Stimulated activated CD8-positive, alpha-beta memory T cell treated with anti-CD3 and anti-CD28 coated beads, Interleukin-4, amount 100 ng/mL, for 24 hours (primary cell): ENCODE measurements at places on chromosomes 3 and 15.

- DNase-seq, result peak; percentile 67
Measured at GRCh38 chr3:4821975-4822374, 157.3 kb upstream of the BHLHE40 start.

DNA sequence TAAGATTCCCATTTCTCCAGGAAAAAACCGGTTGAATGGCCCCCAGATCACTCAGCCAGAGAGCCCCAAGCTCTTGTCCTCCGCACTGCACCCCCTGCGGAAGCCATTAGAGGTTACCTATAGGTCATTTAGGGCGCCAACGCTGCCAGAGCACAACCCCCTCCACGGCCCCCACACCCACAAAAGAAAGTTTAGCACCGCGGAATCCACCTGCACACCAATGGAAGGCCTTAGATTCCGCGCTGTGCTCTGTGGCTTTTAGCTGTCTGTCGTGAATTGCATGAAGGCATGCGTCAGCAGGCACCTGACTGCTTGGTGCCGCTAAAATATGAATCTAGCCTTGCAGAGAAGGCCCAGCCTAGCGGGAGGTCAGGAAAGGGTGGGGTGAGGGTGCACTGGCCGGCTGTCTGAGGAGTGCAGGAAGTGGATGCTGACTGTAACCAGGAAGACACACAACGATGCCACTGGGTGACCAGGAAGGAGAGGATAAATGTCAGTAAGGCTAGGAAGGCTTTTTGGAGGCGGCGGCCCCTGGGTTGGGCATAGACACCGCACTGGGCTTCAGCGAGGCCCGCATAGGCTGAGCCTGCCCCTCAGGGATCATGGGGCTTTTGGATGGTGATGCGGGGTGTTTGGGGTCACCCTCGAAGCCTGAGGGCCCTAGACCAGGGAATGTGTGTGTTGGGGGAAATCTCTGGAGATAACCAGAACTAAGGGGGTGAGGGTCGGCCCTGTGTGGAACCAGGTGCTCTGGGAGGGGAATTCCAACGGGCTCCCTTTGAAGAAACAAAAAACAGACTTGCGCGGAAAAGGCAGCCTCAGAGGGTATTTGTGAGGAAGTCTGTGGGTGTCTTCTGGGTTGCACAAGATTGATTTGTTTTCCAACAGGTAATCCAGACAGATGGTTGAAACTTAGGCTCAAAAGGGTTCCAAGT is 976 bp upstream of the NUP210 start:
- DNase-seq, result peak; percentile 49

DNA sequence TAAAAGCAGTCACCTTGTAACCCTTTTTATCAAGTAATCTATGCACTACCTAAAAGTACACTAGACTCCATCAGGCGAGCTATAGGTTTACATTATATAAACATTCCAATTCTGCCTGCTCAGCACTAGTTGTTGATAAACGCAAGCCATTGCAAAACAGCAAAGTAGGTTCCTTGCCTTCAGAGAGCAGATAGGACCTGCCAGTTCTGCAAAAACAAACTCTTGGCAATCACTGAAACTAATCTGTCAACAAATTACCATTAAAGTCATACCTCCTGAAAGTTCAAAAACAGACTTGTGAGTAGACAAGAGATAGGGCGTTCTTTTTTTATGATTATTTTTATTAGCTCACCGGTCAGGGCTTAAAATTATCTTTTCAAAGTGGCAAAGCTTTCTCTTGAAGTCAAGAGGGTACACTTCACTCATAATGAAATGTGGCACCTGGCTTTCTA is 392.5 kb downstream of the FOXP1 start:
- DNase-seq, result no peak

DNA sequence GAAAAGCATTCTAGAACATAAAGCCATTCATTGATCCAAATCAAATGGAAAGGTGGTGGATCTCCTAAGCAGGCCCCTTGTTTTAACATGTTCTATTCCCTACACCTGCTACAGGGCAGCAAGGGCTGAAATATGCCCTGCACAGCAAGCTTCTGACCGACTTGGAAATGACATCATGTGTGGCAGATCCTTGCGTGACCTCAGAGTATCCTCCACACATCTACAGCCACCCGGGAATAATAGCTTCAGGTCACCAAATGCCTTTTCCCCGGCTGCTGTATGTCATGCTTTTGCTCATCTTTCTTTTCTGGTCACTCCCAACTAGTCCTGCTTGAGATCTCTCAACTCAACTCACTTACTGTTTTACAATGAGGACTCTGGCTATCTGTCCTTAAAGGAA is 158.2 kb downstream of the ZNF385D start:
- no peak for DNase-seq

GRCh38 chr15:93129702-93130488 is 40.9 kb upstream of the RGMA start:
- DNase-seq, result no peak

DNA sequence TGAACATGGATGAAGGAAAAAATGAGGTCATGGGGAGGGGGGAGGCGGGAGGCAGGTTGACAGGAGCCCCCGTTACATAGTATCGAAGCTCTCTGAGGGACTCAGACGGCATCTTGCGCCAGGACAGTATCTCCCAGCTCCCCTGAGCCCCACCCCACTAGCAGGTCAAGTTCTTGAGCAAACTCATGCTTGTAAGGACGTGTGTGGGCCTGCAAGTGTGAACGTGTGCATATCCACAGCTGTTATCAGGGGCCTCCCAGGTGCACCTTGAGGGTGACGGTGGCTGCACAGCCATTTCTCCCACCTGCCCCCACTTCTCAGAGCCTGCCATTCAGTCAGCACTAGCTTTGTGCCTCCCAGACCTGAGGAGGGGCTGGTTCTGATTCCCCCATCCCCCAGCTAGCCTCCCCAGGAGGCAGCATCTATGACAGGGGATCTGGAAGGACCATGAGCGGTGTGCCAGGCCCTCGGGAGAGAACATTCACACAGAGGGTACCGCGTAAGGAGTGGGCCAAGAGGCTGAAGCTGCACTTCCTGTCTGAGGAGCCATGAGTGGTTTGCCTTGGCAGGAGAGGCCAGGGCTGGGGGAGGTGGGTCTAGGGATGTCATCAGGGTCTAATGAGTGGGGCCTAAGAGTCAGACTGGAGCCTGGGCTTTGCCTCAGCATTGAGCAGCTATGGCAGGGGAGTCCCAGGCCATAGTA is 2.9 kb downstream of the SEMA3F start:
- DNase-seq, result no peak

- peak; percentile 11 for DNase-seq
Measured at GRCh38 chr3:68972358-68972979, 40.1 kb upstream of the TAFA4 start.

GRCh38 chr3:58177747-58178527 is 32.8 kb downstream of the DNASE1L3 start:
- peak; percentile 84 for DNase-seq
